Posterior cingulate gyrus (tissue), 11 donors: ENCODE measurements at places on chromosomes 5 and 9.

GRCh38 chr5:115507681-115508080 lies 36.9 kb downstream of the FEM1C start:
- no peak for DNase-seq

DNA sequence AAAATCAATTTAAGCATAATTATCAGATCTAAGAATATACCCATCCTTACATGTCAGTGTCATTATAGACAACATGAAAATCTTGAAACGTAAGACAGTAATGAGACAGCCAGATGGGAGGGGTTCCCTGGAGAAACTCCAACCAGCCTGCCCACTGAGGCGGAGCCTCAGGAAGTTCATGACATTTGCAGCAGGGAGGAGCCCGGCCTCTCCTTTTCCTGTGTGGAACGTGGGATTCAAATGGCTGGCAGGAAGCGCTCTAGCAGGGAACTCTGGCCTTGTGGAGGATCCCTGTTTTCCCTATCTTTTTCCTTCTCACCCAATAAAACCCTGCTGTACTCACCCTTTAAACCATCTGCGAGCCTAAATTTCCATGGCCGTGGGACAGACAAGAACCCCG lies 176.6 kb upstream of the KCNN2 start:
- no peak for DNase-seq

DNA sequence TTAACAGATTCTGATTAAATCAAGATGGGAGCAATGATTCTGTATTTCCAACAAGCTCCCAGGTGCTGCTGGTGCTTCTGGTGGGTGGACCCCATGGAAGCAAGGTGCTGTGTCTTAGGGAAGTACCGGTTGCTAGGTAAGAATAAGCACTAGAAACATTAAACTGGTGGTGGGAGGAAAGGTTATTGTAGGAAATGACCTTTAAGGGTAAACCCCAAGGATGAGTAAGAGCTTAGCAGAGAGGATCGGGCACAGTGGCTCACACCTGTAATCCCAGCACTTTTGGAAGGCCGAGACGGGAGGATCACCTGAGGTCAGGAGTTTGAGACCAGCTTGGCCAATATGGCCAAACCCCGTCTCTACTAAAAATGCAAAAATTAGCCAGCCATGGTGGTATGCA lies 16.2 kb upstream of the CREBRF start:
- no peak for DNase-seq

- DNase-seq = no peak
Observed at GRCh38 chr5:29568028-29568427, 1625.5 kb upstream of the CDH6 start.

- no peak for DNase-seq
Observed at GRCh38 chr9:100637787-100638186, 59.9 kb downstream of the CAVIN4 start.

DNA sequence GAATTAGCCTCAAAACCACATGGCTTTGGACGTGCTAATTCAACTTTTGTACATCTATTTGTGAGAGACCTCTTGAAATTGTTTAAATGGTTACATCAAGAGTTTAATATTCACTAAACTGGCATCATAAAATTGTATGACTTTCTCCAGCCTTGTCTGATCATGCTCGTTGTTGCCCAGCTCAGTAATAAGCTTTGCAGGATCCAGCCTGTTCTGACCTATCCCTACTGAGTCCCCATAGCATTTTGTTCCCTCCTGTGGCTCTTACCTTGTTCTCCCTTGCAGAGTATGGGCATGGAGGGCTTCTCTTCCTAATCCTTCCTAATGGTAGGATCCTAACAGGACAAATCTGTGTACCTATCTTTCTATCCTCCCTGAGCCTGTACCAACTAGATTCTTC lies 6.3 kb downstream of the EXOSC3 start:
- DNase-seq = no peak

GRCh38 chr9:129929496-129930125 lies 94.4 kb downstream of the USP20 start:
- DNase-seq = no peak

DNA sequence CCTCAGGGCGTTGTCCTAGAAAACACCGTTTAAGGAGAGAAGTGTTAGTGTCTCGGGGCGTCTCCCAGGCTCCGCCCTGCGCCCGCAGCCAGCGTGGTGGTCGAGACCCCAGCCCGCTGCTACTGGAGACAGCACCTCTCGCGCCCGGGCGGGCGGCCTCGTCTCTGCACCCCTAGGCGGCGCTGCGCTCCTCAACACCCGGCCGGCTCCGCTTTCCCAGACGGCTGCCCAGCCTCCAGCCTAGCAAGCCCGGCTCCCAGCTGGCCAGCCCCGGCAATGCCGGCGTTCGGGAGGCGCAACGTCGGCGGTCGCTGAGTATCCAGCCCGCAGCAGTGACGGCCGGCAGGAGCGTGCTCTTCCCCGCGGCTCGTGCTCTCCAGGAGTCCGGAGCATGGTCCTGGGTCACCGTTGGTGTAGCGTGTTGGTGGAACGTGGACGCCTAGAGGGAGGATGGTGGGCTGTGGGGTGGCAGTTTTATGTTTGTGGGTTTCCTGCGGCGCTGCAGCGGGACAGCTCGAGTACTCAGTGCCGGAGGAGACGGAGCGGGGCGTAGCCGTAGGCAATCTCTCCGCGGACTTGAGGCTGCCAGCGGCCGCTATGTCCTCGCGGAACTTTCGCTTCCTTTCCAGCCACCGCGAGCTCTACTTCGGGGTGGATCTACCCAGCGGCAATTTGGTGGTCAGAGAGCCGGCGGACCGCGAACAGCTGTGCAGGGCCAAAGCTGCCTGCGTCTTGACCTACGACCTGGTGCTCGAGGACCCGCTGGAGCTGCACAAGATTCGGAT lies 536 bp downstream of the PCDHAC1 start:
- peak; percentile 96 for DNase-seq

DNA sequence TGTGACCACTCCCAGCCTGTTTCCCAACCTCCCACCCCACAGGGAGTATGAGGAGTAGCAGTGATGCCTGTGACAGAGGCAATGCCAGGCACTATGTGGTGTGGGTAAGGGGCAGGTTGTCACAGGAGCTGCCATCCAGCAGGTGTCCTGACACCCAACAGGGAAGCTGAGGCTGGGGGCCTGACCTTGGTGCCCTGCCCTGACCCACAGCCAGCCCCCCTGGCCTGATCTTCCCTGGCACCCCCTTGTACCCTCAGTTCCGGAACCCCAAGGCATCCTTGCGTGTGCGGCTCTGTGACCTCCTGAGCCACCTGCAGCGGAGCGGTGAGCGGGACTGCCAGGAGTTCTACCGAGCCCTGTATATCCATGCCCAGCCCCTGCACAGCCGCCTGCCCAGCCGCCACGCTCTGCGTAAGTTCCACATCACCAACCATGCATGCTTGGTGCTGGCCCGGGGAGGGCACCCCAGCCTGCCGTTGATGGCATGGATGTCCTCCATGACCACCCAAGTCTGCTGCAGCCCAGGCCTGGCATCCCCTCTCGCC lies 14.4 kb downstream of the CARD19 start:
- DNase-seq = no peak

DNA sequence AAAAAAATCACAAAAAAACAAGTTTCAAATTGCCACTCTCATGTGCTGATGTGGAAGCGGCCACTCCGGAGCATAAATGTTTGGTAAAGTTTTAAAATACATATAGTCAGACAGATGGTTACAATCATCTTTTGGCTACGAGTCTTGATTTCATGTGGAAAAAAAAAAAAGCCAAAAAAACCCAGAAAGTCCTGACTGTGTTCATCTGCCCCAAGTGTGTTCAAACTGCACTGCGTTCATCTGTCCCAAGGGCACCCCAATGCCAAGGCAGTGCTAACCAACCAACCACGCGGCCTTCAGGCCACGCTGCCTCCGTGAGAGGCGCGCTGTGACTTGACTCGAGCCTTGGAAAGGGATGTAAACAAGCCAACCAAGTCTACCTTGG lies 127.1 kb downstream of the MYO10 start:
- no peak for DNase-seq

DNA sequence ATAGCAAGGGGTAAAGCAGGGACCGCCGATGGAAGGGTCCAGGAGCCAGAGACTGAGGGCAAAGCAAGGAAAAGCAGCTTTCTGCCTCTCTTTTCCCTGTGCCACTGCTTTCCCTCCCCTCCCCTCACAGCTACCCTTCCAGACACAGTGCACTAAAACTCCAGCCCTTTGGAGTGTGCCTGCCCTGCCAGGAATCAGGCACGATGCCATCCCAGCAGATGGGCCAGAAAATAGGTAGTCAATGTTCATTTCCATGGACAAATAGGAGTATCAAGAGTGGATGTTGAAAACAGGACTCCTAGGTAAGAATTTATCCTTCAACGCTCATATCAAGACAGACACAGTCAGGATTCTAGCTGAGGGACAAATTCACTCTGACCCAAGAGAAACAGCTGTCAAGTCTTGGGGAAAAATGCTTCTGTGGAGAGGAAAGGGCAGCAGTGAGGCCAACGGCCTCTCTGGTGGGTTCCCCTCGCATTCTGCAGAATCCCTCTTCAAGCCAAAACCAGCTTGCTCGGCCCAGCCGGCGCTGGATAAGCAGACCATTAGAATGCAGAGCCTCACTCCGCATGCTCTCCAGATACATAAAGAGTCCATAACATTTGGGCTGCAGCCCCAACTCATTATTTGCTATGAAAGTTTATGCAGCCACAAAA lies 138.0 kb downstream of the CAAP1 start:
- DNase-seq = no peak

DNA sequence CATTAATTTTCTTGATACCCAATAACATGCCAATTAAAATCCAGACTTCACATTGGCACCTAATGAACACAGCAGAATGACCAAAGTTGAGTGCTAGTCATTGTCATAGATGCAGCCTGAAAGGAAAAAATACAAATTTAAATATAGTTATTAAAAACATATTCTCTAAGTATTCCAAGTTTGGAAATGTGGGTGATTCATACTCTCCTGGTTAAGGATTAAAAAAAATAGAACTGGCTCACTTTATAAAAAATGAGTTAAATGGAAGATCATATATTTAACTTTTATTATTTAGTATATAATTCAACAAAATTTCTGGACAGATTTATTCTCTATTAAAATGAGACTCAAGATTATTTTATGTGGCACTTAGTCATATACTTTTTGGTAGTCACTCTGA lies 33.2 kb upstream of the RICTOR start:
- DNase-seq = no peak

GRCh38 chr5:157877821-157878220 lies 18.9 kb upstream of the CLINT1 start:
- DNase-seq = no peak

DNA sequence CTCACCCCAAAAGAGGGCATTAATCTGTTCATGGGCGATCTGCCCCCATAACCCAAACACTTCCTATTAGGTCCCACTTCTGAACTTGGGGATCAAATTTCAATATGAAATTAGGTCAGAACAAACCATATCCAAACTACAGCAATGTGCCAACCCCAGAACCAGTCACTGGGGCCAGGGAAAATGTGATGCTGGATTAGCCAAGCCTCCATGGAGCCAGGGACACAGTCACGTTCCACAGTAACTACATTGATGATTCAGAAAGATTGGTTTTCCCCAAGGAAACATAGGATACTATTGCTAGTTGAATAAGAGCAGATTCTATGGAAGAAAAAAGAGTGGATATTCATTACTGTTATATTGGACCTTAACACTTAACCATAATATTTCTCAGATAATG lies 84.2 kb downstream of the GIN1 start:
- DNase-seq = no peak

DNA sequence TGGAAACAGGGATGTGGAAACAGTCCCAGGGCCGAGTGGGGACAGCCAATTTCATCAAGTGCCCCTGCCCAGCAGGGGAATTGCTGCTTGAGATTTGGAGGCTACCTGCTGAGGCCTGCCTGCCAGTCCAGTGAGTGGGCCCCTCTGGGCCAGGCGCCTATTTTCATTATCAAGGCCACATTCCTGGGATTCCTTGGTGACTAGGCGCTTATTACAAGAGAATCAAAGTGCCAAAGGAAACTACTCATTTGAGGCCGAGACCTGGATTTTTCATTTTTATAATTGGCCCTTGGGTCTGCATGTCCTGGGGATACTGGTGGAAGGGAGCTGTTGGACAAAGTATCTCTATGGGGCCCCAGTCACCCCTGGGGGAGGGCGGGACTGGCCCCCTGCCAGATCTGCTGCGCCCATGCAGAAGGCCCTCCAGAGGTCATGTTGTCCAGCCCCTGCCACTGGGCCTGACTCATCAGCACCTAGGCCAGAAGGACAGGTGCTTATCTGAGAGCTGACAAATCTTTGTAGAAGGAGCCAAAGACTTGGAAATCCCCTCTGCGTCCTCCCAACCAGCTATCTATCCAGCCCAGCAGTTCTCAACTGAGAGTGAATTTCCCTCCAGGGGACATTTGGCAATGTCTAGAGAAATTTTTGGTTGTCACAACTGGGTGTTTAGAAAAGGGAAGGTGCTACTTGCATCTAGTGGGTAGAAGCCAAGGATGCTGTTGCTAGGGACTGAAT lies 45.6 kb downstream of the FOXI1 start:
- no peak for DNase-seq

DNA sequence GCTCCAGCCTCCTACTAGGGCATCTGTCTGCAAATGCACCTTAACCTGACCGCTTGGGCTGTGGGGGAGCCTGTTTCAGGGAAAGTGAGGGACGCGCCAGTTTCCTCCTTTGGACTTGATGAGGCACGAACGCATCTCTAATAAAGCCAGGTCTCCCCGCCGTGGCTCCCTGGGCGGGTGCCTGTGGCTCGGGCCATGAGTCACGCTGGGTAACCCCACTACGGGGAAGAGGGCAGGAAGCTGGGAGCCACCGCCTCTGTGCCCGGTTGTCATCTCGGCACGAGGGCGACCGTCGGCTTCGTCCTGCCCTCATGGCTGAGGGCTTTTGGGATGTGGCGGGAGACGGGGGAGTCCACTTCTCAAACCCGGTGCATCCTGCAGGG lies 12.1 kb downstream of the NOTCH1 start:
- no peak for DNase-seq

- no peak for DNase-seq
Observed at GRCh38 chr5:78827725-78828124, 157.4 kb downstream of the ARSB start.

GRCh38 chr5:33010846-33011245 lies 299.7 kb downstream of the NPR3 start:
- DNase-seq = no peak

GRCh38 chr5:122755783-122756182 lies 19.1 kb upstream of the SNX2 start:
- no peak for DNase-seq

GRCh38 chr5:122965111-122965510 lies 71.4 kb downstream of the PPIC start:
- no peak for DNase-seq

- no peak for DNase-seq
Observed at GRCh38 chr5:174363934-174364333, 318.4 kb downstream of the NSG2 start.

DNA sequence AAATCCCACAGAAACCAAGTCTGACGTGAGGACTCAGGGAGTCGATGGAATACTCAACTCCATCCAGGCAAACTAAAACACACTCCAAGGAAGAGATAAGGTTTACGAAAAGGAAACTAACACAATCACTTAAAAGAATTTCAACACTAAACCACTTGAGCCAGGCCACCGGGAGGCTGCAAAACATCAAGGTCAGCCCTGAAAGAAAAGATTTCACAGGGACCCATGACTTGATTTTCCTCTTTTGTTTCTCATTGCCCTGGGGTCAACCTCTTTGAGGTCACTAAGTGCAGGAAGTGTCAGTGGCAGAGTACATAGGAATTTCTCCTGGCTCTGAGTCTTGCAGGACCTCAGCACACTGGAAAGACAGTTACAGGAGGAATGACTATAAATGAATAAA lies 77.8 kb upstream of the TARS1 start:
- DNase-seq = no peak
